Fibroblast of skin of abdomen (primary cell): ENCODE measurements at places on chromosomes 7 and 10.

DNA sequence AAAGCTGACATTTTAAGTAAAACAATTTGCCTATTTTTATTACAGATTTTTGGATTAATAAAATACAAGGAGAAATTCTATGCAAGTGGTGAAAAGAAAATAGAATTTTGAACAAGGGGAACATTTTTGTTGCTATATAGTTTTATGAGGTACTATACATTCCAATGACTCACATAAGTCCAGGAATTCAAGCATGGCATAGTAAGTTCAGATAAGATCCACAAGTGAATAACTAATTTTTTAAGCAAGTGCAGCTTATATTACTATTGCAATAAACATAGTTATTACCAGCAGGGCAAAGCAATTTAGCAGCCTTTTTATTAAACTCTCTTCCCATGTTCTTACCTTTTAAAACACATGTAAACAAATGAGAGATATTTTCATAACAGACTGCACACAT is 1123.5 kb upstream of the LRRN3 start:
- DNase-seq = no peak

DNA sequence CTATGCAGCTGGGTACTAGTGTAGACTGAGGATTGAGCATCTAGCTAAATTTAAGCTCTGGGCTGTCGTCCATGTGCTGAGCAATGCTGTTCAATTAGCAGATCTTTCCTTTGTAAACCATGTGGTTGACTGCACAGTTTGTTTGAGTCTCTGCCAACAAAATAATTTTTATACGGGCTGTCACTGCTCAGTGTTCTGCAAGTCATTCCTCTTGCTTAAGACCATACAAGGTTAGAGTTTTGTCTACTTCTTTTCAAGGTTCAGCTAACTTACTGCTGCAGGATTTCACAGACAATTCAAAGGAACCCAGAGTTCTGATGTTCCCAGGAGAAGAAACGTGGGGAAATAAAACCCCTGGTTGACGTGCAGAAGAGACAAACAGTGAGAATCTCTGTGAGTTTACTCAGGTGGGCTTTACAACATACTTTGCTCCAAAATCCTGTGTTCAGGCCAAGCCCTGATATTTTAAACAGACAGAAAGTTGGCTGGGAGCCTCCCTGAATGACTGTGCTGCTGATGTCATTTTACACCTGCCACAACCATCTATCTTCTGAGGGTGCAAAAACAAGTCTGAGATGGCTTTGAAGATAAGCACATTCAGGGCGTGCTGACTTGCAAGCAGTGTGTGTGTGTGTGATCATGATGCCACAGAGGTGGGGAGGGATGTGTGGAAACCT is 177.1 kb upstream of the SVIL start:
- DNase-seq = peak; percentile 97

DNA sequence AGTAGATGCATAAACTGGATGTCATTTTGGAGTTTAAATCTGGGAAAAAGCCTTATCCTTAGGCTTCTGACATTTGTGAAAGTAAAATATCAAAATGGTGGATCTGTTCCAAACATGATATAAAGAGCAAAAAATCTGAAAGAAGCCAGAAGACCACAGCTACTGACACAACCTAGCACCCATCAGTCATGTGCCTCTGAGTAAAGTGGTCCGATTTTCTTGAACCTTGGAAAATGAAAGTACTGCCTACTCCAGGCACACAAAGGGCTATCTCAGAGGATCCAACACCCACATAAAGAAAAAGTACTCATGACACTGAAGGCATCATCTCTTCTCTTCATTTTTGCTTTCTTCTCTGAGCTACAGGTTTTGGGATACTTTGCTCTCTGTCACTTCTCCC is 150.7 kb downstream of the KMT2E start:
- no peak for DNase-seq

DNA sequence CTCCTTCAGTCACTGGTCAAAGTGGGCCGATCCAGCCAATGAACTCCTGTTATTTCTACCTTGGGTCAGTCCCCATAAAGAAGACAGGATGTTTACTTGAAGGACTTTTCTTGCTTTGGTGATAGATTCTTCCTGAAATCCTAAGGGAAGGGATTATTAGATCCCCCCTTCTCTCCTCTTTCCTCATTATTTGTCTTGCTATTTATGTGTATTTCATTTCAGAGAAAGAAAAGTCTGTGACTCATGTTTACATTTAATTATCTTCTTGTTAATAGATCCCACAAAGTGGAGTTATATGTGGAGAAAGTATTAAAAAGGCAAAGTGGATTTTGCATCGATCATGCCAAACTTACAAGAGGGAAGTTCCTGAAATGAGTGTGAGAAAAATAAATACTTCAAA is 341.5 kb downstream of the PHTF2 start:
- no peak for DNase-seq

DNA sequence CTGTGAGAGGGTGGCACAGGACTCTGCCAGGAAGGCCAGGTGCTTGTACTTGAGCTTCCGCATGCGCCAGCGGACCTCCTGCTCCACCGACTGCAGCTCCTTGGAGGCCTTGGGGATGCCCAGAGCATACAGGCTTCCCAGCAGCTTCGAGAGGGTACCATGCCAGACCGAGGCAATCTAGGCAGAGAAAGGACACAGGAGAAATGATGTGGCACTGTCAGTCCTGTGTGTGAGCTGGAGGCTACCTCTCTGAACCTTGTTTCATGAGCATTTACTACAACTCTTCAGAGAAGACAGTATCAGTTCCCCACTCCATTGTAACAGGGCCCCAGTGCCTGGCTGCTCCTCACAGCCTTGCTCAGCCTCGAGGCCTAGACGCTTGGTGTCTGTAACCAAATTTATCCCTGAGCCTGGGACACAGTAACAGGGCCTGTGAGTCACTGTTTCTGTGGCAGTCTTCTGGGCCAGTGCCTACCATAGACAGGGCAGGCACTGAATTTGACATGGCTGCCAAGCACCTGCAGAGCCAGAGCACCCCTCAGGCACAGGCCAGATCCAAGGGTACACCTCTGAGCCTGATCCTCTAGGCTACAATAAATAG is 5.8 kb downstream of the TBRG4 start:
- DNase-seq = no peak

DNA sequence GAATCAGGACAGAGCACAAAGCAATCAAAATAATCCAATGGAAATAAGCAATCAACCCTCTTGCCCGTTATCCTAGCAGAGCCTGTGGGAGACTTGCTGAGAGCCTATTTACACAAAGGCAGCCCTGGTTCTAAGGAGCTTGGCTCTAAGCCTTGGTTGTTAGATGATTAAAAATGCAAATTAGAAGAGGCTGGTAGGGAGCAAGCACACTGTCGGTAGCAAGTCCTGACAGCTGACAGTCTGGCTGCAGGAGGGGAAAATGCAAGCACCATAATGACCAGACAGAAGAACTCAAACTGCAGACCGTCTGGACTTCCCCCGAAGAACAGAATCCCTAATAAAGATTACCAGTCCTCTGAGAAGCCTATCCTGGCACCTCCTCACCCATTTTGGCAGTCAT is 131.8 kb upstream of the CTTNBP2 start:
- DNase-seq = no peak

GRCh38 chr10:64376167-64376566 is 855.0 kb downstream of the REEP3 start:
- no peak for DNase-seq

DNA sequence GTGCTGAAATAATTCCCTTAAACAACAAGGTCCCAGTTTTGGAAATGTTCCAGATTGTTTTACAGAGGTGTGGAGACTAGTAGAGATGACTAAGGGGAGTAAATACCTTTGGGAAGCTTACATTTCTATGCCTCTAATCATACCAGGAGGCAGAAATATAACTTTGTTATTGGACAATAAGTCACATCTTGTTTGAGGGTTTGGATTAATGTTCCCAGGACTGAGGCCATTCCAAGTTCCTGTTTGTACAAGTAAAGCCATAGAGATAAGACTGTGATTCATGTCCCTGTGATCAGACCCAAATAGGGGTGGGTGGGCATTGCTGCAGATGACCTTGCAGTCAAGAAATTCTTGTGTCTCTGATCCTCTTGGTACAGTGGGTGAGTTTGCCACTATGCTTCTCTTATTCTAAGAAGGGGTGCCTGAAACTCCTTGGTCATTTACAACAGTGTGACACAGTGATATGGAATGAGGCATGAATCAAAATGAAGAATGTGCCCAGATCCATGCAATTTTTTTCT is 508.3 kb downstream of the SORCS3 start:
- peak; percentile 56 for DNase-seq

DNA sequence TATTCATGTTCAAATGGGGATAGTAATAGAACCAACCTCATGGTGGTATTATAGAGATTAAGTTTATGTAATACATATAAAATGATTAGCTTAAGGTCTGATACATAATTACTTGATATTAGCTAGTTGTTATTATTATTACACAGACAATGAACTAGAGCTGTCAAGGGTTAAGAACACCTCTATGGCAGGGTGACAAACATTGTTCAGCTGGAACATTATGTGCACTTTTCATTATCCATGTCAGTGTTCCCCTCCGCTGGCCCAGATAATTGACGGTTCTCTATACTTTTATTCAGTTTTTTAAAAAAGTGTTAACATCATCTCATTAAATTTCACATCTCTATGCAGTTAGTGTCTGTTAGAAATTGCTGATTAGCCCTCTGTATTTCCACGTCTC is 142.1 kb downstream of the CDK14 start:
- no peak for DNase-seq

DNA sequence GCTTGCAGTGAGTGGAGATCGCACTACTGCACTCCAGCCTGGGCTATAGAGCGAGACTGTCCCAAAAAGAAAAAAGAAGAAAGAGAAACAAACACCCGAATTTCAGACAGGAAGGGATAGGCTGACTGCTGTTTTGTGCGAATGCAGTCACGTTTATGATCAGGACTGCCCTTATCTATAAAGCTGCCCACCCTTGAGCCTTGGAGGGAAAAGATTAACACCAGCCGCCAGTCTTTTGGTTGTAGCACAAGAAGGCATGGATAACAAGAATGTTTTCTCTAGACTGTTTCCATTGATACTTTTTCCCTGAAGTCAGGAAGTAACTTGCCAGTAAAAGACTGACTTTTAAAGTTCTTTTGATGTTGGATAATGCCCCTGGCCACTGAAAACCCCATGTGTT is 314.0 kb downstream of the BICC1 start:
- DNase-seq = no peak

DNA sequence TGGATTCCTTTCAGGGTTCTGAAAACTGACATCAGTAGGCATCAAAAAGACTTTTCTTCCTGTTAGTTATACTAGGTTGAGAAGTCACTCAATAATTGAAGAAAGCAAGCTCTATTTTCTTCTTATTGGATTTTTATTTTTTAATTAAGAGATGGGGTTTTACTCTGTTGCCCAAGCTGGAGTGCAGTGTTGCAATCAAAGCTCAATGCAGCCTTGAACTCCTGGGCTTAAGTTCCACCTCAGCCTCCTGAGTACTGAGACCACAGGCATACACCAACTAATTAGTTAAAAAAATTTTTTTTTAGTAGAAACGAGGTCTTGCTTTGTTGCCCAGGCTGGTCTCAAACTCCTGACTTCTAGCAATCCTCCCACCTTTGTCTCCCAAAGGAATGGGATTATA is 28.0 kb downstream of the PIP4K2A start:
- DNase-seq = no peak

- DNase-seq = no peak
These were observed 91.3 kb upstream of the BET1 start for GRCh38 chr7:94095316-94096009.

- DNase-seq = no peak
These were observed 318.5 kb downstream of the WDR37 start for GRCh38 chr10:1374511-1375345.

DNA sequence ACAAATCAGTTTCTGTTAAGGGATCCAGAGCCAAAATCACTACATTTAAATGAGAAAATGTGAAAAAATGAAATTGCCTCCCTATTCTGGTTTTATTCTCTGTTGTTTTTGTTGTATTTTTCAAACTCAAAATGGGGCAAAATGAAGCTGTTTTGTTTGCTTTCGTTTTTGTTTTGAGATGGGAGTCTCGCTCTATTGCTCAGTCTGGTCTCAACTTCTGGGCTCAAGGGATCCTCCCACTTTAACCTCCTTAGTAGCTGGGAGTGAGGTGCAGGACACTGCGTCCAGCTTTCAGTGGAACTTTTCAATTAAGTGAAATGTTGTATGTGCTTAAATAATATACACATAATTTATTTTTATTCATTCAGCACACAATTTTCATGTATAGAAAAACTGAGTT is 205.0 kb downstream of the SORCS1 start:
- DNase-seq = no peak

- peak; percentile 35 for DNase-seq
These were observed 75.1 kb downstream of the ANKRD61 start for GRCh38 chr7:6106140-6106904.

DNA sequence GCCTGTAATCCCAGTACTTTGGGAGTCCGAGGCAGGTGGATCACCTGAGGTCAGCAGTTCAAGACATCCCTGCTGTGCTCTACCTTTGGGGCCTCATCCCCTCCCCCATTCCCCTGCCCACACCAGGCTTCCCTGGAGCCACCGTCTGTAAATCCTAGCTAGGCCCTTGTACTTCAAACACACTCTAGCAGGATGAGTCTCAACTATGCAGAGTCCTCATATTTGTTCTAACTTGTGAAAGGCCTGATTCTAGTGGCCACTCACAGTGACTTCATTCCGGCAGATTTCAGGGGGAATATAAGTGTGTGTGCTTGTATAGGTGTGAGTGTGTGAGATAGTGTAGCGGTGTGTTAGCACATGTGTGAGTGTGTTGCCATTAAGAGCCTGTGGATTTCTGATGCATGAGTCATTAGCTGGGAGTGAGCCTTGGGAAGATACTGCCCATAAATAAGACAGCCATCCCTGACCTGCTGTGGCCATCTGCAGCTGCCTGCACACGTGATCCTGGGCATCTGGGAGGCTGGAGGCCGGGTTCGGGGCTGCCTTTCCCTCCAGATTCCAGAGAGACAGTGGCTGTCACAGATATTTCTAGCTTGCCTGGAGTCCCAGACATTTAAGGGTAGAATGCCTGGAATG is 1.7 kb upstream of the NEURL1 start:
- DNase-seq = peak; percentile 96

- DNase-seq = no peak
These were observed 161.9 kb downstream of the BMPER start for GRCh38 chr7:34067005-34067778.

GRCh38 chr7:754531-755412 is 27.7 kb upstream of the PRKAR1B start:
- no peak for DNase-seq

DNA sequence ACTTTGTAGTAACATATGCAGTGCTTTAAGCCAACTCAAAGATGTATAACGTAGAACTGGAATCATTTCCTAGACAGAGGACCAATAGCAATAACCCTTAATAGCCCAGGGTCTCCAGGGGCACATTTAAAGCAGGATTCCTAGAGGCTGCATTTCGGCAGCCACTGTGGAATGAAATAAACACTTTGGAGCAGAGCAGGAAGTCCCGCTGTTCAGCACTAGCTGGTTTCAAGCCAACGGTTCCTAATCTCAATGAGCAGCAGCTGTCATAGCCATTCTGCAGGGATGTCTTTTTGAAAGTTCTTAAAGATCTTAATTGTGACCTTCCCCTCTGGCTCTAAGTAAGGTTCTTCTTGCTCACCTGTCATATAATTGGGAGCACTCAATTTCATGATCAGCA is 18.4 kb upstream of the MACROH2A2 start:
- DNase-seq = no peak

- no peak for DNase-seq
These were observed 9.4 kb upstream of the CALML5 start for GRCh38 chr10:5508786-5509185.

- DNase-seq = no peak
These were observed 12.8 kb upstream of the LRRC4 start for GRCh38 chr7:128044064-128044463.
